CD4-positive, alpha-beta T cell treated with Interleukin-12 subunit alpha and Interleukin-12 subunit beta, for 1 hour (primary cell): ENCODE measurements at places on chromosomes 13 and 19.

- DNase-seq, result no peak
Measured at GRCh38 chr19:55098716-55099556, 18.5 kb downstream of the PPP1R12C start.

GRCh38 chr13:94121686-94122085, 357.8 kb downstream of the DCT start:
- DNase-seq, result no peak

- no peak for DNase-seq
Measured at GRCh38 chr13:34465423-34465922, 476.6 kb upstream of the NBEA start.

GRCh38 chr13:112716841-112717520, 27.1 kb downstream of the ATP11A start:
- DNase-seq, result no peak

GRCh38 chr13:38463048-38463447, 113.4 kb downstream of the UFM1 start:
- no peak for DNase-seq
